ENCODE measurements at places on chromosomes 16 and 17. TPM values are rescaled to one million over a fixed set of nuclear protein-coding genes. Genes with fewer than 3 reads are reported as not detected.

- H3K27me3 ChIP-seq: peaks cover 17% of the 10 kb centered on the region
- no peak overlapping the region for H3K4me3 ChIP-seq
- DNase-seq: no peak
- peaks cover 27% of the 10 kb centered on the region for H3K4me1 ChIP-seq
- H3K36me3 ChIP-seq: no peaks in the 10 kb centered on the region
- H3K27ac ChIP-seq: no peak overlapping the region
These were observed 136.7 kb downstream of the SNX11 start for GRCh38 chr17:48244121-48244711.

DNA sequence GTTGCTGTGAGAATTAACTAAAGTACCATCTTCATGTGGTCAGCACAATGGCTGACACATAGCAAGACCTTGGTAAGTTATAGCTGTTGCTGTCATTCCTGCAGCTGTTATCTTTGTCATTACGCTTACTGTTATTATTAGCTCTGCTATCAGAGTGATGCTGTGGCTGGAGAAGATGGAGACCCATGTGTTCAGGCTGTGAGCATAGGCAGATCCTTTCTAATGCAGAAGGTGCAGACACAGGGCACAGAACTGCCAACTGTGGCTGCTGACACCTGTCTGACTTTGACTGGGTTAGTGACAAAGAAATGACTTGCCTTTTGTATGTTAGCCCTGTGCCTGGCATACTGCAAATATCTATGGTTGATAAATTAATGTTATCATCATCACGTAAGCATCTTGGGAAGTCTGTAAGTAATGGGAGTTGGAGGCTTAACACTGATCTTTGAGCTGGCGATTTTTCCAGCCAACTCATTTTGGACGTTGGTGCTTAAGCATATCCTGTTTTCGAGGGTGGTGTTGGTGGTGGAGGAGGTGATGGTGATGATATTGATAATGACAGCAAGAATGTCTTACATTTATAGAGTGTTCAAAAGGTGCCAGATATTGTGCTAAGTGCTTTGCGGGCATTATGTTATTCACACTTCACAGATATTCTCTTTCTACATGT lies 695.3 kb downstream of the WWOX start:
- no peak for DNase-seq
- no peaks in the 10 kb centered on the region for H3K4me1 ChIP-seq
- H3K27me3 ChIP-seq: no peaks in the 10 kb centered on the region
- H3K27ac ChIP-seq: no peak overlapping the region

DNA sequence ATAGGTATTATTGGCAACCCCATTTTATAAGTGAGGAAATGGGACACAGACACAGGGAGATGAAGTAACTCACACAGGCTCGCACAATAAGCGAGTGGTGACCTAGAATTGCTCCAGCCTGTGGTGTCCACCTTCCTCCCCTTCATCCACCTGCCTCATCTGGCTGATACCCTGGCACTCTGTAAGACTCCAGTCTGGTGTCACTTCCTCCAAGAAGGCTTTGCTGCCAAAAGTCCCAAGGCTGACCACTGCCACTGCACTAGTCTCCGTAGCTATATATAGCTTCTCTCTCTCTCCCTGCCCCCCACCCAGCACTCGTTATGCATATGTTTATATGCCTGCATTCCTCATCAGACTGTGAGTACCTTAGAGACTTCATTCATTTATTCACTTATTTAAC lies 66.1 kb upstream of the SREBF1 start:
- no peaks in the 10 kb centered on the region for H3K36me3 ChIP-seq
- H3K4me1 ChIP-seq: peaks cover 54% of the 10 kb centered on the region
- H3K4me3 ChIP-seq: no peak overlapping the region
- no peak overlapping the region for H3K27ac ChIP-seq
- DNase-seq: no peak
- H3K27me3 ChIP-seq: no peaks in the 10 kb centered on the region

DNA sequence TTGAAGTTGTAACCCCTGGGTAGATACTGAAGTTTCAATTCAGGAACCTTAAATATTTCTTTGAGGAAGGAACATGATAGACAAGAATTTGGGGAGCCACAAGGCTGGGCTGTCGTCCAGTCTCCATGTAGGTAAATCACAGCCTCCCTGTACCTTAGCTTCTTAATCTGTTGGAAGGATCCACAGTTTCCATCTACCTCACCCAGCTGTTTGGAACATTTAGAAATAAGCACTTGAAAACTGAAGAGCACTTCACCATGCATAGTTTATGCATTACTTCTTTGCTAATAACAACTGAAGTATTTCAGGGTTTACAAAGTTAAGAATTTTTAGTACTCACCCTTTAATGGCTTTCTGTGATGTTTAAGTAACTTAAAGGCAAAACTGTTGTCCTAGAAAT lies 17.2 kb downstream of the TXNDC11 start:
- H3K4me1 ChIP-seq: no peaks in the 10 kb centered on the region

GRCh38 chr17:36602924-36603384 lies 1.6 kb downstream of the MRM1 start:
- H3K4me1 ChIP-seq: peaks cover 11% of the 10 kb centered on the region
- no peaks in the 10 kb centered on the region for H3K36me3 ChIP-seq
- DNase-seq: peak; percentile 28
- peak overlapping the region; percentile 94 for H3K4me3 ChIP-seq
- H3K27ac ChIP-seq: peak overlapping the region; percentile 80
- H3K27me3 ChIP-seq: no peaks in the 10 kb centered on the region

DNA sequence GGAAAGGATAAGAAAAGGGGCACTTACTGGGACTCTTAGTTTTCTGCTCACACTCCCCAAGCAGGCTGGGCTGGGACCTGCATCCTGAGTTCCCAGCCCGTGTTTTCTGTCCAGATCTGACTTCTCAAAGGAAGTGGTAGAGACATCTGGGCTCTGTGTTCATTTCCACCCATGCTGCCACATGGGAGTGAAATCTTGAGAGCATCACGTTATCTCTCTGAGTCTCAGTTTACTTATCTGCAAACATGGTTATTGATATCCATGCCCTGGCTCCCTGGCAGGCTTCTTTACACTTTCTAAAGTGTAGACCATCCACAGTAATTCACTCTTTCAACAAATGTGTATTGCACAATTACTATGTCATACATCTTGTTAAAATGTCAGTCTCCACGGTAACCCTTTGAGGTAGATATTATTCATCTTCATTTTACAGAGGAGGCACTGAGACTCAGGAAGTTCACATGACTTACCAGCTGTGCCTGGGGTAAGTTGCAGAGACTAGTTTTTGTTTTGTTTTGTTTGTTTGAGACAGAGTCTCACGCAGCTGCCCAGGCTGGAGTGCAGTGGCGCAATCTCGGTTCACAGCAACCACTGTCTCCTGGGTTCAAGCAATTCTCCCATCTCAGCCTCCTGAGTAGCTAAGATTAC lies 3.4 kb downstream of the ZNF688 start:
- no peaks in the 10 kb centered on the region for H3K36me3 ChIP-seq
- DNase-seq: no peak
- H3K27ac ChIP-seq: no peak overlapping the region
- H3K4me3 ChIP-seq: no peak overlapping the region
- H3K4me1 ChIP-seq: peaks cover 20% of the 10 kb centered on the region
- no peaks in the 10 kb centered on the region for H3K27me3 ChIP-seq

GRCh38 chr17:75124041-75124818 lies 7.3 kb downstream of the NT5C start:
- no peak for DNase-seq
- H3K36me3 ChIP-seq: peaks cover 24% of the 10 kb centered on the region
- H3K4me1 ChIP-seq: no peaks in the 10 kb centered on the region
- H3K27me3 ChIP-seq: no peaks in the 10 kb centered on the region
- no peak overlapping the region for H3K4me3 ChIP-seq
- no peak overlapping the region for H3K27ac ChIP-seq

NCBP3 gene
- 31.5 TPM for total RNA-seq

RASD1 gene
- 166 TPM for total RNA-seq

GRCh38 chr17:28810437-28810836 lies 32.2 kb downstream of the FAM222B start:
- no peaks in the 10 kb centered on the region for H3K27me3 ChIP-seq
- no peak overlapping the region for H3K4me3 ChIP-seq
- peaks cover 26% of the 10 kb centered on the region for H3K4me1 ChIP-seq
- no peak for DNase-seq
- H3K27ac ChIP-seq: no peak overlapping the region

UTS2R gene
- not detected for total RNA-seq

HASPIN gene
- total RNA-seq: not detected

ST6GALNAC1 gene
- total RNA-seq: 12.2 TPM

All from tibial nerve (tissue), 4 donors.